ENCODE measurements at places on chromosomes 13 and 19. TPM values are rescaled to one million over a fixed set of nuclear protein-coding genes. Genes with fewer than 3 reads are reported as not detected.

DNA sequence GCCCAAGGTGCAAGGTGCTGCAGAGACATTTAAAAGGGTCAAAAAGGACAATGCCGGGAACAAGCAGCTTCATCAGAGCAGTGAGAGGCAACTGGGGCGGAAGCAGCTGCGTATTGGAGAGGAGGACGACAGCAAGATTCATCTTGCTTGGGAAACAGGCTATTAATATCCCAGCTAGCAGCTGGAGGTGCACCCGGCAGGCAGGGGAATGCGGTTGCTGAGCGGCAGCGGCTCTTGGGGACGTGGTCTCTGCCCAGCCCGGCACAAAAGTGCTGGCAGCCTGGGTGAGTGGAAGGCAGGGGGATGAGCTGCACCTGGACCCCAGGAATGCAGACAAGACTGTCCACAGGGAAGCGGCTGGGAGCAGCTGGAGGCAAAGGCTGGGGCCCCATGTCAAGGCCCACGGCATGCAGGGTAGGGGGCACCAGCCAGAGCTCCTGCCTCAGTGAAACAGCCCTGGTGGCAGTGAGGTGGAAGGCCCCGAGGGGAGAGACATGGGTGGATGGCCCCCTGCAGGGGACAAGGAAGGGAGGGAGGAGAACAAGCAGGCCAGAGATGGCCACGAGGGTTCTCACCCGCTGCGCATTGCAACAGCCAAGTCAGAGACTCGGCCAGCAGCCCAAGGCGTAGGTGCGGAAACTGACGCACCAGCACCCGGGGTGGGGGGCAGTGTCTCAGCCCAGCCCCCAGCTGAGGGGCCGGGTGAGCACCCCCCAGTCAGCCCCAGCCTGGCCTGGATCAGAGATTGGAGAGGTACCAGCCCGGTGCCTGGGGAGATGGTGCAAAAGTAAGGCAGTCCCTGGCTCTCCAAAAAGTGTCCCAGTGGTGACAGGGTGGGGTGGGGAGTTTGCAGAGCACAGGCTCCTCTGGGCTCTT is 34.4 kb downstream of the PEPD start:
- no peaks in the 10 kb centered on the region for H3K4me1 ChIP-seq
- no peaks in the 10 kb centered on the region for H3K27me3 ChIP-seq
- peaks cover 84% of the 10 kb centered on the region for H3K36me3 ChIP-seq
- H3K4me3 ChIP-seq = no peak overlapping the region

DNA sequence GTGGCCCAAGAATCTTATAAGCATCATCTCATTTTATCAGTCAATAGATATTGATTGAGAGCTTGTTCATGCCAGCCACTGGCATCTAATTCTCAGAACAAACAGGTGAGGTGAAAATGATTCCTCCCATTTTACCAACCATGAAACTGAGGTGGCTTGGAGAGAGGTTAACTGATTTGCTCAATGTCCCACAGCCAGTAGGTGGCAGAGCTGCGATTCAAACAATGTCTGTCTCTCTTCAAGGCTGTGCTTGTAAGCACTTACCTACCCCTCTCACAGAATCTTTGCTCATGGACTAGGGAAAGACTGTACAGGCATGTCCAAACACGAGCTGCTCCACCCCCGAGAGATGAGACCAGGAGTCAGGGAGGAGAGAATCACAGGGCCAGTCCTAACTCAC is 21.5 kb upstream of the GSX1 start:
- H3K27ac ChIP-seq = no peak overlapping the region
- no peaks in the 10 kb centered on the region for H3K4me1 ChIP-seq
- DNase-seq = no peak

GRCh38 chr13:73793361-73793760 is 340.8 kb downstream of the KLF12 start:
- H3K36me3 ChIP-seq = no peaks in the 10 kb centered on the region
- H3K4me1 ChIP-seq = no peaks in the 10 kb centered on the region
- H3K4me3 ChIP-seq = no peak overlapping the region
- no peaks in the 10 kb centered on the region for H3K27me3 ChIP-seq
- no peak for DNase-seq

DNA sequence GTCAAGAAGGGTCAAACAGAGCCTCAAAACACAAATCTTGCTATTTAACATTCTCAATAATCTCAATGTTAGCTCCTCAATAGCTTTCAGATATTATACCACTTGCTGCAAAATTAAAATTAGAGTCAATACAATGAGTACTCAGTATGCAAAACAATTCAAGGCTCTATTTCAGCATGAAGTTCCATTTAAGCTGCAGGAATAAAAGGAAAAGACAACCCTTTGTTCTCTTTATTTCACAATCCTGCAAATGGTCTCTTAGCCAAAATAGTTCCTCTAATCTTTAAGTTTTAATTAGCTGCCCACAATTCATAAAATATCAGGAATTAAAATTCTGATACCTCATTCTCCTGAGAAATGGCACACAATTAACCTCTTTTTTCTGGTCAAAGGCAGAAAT is 40.5 kb upstream of the DCT start:
- H3K4me3 ChIP-seq = no peak overlapping the region
- H3K27me3 ChIP-seq = no peaks in the 10 kb centered on the region
- H3K4me1 ChIP-seq = no peaks in the 10 kb centered on the region
- H3K27ac ChIP-seq = no peak overlapping the region

Gene SLC25A41
- not detected for total RNA-seq
